Muscle of back (tissue), 13 donors: ENCODE measurements at places on chromosomes 6 and 20.

DNA sequence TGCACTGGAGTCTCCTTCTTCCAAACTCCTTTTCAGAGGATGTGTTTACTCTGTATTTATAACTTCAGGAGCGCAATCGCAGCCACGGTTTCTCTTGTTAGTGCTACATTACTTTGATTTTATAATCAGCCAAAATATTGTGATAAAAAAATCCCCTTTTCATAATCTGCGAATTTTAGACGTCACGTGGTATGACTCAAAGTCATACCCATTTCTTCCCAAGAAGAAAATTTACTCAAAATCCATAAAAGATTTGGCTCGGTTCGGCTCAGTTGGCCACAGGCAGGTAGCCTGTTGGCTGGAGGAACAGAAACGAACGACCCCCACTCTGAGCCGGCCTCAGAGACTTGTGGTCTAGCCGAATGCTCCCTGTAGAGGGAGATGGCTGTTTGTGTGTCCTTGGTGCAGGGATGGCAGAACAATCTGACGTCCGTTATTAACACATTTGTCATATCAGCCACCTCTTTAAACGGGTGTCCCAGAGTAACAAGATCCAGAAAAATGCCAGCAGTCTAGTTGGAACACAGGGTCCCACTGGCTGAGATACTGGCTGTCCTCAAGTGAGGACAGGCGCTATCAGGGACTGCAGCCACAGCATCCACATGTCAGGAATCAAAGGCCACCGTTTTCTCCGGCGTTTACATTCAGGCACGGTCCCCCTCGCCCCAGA, 247.6 kb downstream of the DLL1 start:
- no peak for DNase-seq

DNA sequence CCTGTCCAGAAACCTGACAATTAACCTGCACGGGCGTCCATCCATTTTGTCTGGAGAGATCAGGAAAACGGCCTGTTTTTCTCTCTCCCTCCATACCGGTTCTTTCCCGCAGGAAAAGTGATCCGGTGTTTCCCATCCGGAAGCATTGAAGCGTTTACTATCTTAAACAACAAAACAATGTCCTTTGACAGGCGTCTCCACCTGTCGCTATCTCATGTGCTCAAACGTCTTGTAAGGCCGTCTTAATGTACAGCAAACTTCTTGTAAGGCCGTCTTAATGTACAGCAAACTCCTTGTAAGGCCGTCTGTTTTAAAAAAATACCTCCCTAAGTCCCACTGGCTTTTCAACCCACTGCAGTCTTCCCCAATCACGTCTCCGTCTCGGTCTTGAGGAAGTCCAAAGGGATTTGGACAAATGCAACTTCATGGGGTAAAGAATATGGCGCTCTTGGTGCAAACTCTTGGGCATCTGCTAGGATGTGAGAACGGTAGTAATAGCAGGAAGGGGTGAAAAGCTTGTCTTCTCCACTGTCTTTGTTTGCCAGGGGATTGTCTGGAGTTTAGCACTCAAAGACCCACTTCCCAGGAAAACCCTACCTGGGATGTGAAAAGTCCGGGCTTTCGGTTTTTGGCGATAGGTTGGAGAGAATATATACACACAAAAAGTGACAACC, 29.9 kb upstream of the TRIM27 start:
- DNase-seq, result no peak

GRCh38 chr6:159074120-159074684, 29.4 kb upstream of the TAGAP start:
- no peak for DNase-seq

GRCh38 chr6:134176264-134176975, 124.0 kb upstream of the SLC2A12 start:
- peak; percentile 72 for DNase-seq

GRCh38 chr6:159119791-159120190, 49.4 kb upstream of the FNDC1 start:
- DNase-seq, result no peak

DNA sequence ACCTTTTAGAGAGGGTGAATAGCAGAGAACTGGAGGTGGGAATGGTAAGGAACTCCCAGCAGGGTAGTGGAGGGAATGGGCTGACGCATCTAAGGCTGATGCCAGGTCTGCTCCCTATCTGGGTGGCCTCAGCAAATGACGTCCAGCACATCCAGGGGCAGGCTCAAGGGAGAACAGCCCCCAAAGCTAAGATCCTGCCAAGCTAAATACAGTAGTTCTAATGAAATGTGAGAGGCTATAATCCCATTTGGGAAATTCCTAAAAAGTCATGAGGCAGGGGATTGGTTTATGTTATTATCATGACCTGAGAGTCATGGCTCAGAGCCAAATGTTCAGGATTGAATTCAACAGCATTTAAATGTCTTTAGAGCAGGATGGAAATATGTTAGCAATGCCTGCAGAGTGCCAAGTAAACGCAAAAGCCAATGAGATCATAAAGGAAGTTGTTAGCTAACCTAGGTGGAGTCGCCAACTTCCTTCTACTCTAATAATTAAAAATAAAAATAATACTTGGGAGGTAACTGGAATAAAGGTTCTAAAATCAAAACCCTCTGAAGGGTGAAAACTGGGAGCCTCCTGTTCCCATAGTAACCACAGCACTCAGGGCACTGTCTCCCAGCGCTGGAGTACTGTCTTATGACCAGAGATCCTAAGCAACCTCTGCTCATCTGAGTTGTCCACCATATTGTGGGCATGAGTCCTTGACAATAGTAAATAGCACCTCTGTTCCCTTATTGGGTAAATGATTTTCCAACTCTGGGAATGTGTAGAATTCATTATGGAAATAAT, 34.8 kb downstream of the IYD start:
- peak; percentile 68 for DNase-seq

GRCh38 chr20:49273696-49274277, 4.1 kb downstream of the ZNFX1 start:
- no peak for DNase-seq

DNA sequence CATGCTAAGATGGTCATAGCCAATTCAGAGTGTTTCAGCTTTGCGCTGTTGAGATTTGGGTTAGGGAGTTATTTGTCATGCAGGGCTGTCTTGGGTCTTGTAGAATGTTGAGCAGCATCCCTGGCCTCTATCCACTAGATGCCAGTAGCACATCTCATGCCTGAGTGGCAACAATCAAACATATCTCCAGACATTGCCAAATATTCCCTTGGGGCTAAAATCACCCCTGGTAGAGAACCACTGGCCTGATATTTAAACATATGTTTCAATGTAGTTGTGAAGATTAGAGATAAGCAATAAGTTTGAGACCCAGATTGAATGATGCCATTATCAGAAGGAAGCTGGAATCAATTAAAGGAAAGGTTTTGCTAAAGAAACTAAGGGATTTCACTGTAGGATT, 463.3 kb downstream of the DOK5 start:
- no peak for DNase-seq

GRCh38 chr20:48568520-48568919, 259.3 kb downstream of the PREX1 start:
- no peak for DNase-seq

DNA sequence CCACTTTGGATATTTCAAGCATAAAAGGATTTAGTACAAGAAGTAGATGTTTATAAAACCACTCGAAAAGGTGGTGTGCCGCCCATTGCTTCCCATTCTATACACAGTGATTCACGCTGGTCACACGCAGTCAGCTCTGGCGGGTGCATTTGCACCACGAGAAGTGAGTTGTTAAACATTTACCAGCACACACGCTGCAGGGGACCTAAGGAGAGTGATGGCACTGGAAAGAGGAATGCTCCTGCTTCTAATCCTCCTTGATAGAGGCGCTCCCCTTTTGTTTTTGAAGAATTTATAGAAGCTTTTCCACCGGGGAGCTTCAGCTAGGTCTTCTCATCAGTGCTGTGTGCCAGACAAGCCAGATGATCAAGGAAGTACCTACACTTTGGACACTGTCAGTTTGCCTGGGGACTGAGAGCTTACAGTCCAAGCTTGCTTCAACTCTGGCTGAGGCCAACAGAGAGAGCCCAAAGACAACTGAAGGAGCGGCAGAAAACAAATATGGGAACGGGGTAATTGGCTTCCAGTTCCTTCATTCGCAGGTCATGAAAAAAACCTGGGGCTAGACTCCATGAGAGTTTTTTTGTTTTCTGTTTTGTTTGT, 31.2 kb downstream of the MUC22 start:
- no peak for DNase-seq

- DNase-seq, result no peak
Measured at GRCh38 chr6:65468307-65468706, 238.7 kb downstream of the EYS start.

DNA sequence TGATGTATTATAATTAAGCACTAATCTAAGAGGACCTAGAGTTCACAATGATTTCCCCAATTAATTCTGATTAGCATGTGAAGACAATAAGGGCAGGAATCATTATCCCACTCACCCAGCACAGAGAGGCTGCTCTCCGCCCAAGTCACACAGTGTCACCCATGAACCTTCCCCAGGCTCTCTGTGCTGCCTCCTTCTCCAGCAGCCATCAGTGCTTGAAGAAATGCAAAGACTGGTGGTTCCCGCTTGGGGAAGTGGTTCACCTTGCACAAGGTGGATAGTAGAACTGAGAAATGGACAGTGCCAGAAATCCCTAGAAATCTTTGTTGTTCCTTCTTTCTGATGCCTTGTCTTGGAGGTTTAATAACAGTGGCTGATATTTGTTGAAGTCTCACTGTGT, 401.3 kb downstream of the QKI start:
- no peak for DNase-seq

DNA sequence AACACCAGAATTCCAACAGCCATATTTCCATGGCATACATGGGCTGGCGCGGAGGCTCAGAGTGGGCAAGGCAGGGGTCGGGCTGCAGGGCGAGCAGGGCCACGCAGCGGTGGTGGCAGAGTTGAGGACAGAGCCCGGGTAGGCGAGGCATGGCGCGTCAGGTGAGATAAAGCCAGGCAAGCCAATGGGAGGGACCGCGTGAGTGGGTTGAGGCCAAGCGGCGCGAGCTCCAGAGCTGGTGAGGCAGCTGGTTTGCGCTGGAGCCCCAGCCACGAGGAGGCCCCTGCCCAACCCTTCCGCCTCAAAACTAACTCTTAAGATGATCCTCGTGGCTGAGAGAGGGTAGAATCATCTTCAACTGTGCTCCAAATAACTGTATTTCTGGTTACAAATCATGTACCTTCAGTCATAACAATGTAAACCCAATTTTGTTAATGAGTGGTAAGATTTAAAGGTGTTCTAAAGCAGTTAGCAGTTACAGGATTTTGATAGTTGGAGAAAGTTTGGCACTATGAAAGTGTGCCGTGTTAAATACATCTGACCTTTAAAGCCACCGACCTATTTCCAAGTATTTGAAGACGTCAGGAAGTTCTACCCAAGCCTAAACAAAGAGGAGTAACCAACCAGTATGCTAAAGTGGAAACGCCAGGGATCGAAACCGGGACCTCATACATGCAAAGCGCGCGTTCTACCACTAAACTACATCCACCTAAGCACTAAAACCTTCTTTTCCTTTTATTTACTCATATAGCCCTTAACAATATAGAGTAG, 107.9 kb downstream of the GPX5 start:
- DNase-seq, result no peak

- no peak for DNase-seq
Measured at GRCh38 chr20:57013741-57014140, 252.7 kb downstream of the BMP7 start.

DNA sequence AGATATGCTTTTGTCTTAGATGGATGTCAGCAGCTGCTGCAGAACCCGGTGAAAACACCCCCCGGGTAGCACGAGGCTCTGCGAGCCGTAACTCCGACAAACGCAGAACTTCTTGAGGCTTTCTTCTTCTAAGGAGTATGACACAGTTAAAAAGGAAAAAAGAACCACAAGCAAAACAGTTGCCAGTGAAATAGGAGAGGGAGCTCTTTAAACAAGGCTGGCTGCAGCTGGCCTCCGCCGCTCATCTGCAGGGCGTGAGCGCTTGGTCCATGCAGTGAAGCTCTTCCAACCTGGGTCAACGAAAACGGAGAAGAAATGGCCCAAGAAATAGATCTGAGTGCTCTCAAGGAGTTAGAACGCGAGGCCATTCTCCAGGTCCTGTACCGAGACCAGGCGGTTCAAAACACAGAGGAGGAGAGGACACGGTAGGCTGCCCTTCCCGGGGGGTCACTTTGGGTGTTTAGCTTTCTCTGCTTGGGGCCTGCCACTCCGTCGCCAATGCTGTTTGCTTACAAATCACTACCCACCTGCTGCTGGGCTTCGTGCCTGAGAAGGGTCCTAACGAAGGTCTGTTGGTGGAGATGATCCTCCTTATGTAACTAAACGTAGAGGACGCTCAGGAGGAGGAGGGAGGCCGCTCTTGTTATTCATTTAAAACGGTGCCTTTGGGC, 13.2 kb downstream of the SYTL3 start:
- DNase-seq, result peak; percentile 49

GRCh38 chr6:15364401-15365037, 118.7 kb downstream of the JARID2 start:
- DNase-seq, result no peak

- DNase-seq, result no peak
Measured at GRCh38 chr20:1674990-1675780, 17.6 kb upstream of the SIRPG start.

- no peak for DNase-seq
Measured at GRCh38 chr6:125732398-125732797, 17.0 kb upstream of the HEY2 start.

DNA sequence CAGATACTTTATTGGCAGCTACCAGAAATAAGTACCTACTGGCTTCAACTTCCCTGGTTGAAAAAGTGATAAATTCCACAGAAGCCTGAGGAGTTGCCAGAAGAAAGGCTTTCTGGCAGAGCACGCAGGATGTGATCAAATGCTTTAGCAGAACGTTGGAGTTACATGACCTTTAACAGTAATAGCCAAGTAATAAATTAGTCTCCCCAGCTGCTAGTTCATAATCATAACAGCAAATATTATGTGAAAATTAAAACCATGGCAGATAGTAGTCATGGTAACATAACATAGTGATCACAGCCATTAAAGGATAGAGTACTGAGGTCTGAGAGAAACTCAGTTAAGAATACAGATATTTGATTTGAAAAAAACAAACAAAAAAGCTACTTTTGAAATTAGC, 567.7 kb downstream of the ADGRB3 start:
- peak; percentile 38 for DNase-seq

DNA sequence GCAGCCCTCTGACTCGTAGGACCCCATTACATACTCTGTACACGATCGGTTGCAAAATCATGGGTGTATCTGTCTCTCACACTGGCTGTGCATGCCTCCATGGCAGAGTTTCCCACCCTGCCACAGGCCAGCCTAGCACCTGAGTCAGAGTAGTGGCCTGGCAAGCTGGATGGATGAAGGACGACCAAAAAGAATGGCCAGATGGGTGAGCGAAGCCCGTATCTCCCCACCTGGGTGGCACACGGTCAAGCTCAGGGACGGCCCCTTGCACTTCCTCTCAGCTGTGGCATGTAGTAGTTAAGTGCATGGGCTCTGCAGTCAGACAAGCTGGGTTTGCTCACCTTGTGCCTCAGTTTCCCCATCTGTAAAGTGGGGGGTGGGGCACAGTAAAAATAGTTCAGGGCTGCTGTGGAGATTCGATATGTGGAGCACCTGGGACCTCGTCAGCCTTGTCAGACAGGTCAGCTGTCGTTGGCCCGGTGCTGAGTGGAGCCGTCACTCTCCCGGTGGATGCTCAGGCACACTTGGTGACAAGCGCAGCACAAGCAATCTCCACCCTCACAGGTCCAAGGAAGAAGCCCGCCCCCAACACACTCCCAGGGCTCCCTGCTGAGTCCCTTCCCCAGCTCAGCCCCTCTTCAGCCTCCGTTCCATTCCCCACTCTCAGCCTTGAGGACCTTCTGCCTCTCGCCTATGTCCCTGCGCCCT, 12.6 kb downstream of the CPNE5 start:
- no peak for DNase-seq
